Fibroblast of skin of abdomen (primary cell): ENCODE measurements at places on chromosomes 5 and 9.

DNA sequence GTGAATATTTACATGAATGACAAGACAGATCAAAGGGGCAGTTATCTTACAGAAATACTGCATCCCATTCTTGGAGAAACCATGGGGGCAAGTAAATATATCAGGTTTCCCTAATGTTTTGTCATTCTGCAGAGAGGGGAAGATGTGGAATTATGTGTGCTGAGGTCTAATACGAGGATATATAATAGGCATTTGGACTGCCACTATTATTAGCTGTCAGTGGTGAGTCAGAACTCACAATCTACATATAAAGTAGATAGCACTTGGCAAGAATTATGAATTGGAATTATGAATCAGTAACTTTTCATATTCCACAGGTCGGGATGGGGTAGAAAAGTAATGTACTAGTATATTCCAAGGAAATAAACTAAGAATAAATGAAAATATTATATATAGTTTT lies 121.7 kb downstream of the GIN1 start:
- no peak for DNase-seq

DNA sequence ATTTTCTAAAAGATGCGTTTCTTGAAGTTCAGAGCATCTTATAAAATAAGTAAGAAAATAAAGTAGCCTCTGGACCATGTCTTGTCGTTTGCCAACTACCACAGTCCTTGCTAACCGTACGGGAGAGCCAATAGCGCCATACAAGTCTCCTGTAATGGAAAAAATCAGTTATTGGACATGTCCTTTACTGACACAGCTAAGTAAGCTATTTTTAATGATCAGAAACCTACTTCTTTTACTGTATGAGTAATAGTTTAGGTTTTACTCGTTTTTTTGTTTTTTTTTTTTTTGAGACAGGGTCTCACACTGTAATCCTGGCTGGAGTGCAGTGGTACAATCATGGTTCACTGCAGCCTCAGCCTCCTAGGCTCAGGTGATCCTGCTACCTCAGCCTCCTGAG lies 37.7 kb upstream of the RAPGEF6 start:
- DNase-seq, result no peak

DNA sequence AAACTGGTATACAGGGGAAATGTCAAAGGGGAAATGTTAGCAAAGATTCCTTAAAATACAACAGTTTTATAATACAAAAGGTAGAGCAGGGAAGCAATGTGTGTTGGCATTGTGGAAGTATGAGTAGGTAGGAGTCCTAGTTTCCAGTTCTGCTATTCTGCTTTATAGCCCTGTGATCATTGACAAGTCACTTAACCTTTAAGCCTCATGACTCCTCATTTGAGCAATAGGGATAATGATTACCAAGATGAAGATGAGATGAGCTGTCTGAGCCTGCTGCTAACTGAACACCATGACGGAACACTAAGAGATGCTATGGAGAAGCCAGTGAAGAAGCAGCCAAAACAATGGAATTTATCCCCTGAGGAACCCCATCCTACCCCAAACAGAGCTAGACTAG lies 251.7 kb downstream of the PAPPA start:
- DNase-seq, result no peak

DNA sequence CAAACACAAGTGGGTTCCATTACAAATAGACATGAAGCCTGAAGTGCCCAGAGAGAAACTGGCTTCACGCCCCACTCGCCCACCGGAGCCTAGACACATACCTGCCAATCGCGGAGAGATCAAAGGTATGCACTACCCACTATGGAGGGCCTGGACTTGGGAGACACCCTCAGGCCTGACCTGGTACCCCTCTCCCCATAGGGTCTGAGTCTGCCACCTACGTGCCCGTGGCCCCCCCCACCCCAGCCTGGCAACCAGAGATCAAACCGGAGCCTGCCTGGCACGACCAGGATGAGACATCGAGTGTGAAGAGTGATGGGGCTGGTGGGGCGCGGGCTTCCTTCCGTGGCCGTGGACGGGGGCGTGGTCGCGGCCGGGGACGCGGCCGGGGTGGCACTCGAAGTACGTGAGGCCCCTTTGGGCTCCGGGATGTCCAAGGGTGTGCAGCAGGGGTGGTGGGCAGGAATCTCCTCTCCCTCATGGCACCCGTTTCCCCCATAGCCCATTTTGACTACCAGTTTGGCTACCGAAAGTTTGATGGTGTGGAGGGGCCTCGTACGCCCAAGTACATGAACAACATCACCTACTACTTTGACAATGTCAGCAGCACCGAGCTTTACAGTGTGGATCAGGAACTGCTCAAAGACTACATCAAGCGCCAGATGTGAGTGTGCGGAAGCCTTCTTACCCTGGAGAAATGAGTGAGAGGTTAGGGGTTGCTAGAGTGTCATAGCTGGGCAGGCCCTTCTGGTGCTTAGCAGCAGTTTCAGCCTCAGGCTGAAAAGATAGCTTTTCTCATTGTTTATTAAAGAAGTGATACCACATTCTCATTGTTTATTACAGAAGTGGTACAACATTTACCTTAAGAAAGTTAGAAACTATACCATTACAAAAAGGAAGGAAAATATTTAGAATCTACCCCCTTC lies 38.7 kb downstream of the LARP1 start:
- DNase-seq, result no peak

GRCh38 chr5:140255460-140256157 lies 47.3 kb downstream of the PFDN1 start:
- DNase-seq, result no peak

GRCh38 chr5:43675357-43675756 lies 72.4 kb downstream of the NNT start:
- DNase-seq, result no peak

- peak; percentile 51 for DNase-seq
These were observed 129.0 kb downstream of the TAF11L14 start for GRCh38 chr5:17763301-17763700.
